MV-4-11 (cell line): ENCODE measurements at places on chromosomes 1 and 21.

DNA sequence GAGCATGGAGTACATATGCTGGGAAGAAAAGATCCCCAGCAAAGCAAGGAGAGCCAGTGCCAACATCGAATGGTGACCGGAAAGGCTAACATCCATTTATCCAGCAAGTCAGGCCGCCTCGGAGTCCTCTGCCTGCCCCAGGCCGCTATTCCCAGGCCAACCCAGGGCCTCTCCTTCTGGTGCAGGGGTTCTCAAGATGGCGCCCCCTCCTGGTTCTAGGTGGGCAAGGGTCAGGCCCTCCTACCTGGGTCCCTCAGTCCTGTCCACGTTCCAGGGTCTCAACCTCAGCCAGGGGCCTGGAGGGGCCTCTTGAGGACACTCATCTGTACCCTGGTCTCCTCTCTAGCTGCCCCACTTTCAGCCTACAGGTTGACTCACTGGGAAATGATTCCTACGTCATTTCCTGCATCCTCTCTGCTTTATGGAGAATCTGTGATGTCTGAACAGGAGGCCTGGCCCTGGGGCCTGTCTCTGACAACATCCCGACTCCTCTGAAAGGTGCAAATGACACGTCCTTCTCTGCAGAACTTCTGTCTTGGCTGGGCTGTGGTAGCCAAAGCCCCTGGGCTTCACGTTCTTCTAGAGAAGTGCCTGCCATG, 145.3 kb downstream of the PSMG1 start:
- no peak for DNase-seq

DNA sequence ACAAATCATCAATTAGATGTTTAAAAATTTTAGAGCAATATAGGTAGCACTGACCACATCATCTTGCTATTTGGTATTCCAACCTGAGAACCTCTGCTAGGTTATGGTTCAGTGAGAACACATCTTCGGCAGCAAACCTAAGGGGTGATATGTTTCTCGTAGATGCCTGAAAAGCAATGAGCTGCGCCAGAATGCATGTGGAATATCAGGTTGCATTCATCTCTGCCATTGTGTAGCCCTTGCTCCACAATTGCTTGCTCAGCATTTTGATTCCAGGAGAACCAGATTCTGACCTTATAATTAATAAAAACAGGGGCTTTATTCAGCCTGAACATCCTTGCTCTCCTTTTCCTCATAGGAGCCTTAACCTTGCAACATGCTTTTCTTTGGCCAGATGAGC, 408.1 kb downstream of the USH2A start:
- no peak for DNase-seq

DNA sequence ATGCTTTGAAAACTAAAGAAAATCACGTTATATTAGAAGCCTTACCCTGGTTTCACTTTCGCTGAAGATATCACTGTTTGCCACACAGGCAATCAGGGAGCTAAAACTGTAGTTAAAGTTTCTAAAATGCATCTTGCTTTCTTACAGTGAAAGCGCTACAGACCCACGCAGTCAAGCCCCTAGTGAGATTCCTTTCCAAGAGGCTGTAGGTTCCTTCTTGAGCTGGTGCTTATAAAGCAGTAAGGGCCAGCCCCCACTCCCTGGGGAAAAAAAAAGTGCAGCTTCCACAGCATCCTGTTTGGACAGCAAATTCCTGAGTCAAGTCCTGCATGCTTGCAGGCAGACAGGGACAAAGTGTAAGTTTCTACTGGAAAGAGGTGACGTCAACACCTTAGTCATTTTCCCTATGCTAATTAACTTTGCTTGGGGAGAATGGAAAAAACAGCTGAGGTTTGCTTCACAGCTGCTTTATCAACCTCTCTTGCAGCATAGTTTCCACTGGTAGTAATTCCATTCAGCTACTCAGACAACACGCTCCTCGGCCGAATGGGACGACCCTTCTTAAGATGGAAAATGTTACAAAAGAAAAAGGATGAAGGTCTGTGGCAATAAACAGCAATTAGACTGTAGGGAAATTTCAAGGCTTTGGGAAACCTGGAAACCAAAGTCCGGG, 14.7 kb upstream of the KCNE1 start:
- peak; percentile 36 for DNase-seq

GRCh38 chr1:192610112-192610889, 25.6 kb upstream of the RGS13 start:
- DNase-seq, result no peak

DNA sequence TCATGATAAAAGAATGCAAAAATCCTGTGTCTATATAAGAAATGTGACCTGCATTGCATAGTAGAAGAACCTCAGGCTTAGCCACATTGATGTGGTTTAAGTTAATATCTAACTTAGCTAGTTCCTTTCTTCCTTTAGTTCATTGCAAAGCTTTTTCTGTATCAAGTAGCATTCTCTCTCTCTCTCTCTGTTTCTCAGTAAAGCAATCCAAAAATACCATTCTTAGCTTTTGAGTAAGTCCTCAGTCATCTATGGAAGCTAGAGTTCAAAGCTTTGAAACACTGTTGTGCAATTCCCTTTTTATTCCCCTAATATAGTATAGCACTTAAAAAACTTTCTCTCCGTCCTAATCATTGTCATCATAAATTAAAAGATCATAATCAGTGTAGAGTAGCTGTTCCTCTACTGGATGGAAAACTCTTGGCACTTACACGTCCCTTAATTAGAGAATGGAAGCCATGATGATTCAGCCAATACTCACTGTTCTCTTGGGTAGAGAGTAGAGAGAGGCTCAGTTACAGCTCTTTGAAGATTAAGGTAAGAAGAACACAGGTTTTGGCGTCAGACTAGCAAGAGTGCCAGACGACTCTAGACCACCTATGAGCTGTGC, 350.3 kb upstream of the LYPLAL1 start:
- DNase-seq, result peak; percentile 58

- no peak for DNase-seq
Measured at GRCh38 chr1:66357021-66357420, 176.9 kb upstream of the SGIP1 start.

DNA sequence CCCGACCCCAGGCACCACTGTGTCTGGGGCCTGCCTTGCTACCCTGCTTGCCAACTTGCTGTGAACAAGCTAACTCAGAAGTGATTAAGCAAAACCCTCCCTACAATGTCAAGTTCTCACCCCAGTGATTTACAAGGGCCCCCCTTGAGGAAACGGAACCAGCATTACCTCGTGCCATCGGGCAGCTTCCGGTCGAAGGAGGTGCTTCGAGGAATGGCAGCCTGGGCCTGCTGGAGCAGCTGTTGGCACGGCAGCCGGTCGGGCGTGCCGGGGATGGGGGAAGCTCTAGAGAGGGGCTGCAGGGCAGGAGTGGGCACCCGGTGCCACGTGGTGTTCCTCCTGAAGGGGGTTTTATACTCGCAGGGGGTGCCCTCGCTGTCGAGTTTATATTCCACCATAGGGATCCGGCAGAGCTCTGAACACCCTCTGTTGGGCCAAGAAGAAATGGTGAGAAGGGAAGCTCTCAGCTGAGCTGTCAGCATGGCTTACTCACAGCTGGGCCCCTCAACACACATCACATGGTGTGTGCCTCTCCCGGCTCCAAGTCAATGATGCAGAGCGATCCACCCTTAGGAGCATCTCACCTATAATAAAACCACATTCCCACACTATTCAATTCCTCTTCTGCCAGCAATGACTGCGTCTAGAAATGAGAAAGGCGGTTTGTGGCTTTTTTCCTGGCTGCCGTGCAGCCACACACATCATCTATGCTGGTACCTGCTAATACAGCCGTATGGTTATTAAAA, 184.4 kb downstream of the SIPA1L2 start:
- DNase-seq, result no peak

DNA sequence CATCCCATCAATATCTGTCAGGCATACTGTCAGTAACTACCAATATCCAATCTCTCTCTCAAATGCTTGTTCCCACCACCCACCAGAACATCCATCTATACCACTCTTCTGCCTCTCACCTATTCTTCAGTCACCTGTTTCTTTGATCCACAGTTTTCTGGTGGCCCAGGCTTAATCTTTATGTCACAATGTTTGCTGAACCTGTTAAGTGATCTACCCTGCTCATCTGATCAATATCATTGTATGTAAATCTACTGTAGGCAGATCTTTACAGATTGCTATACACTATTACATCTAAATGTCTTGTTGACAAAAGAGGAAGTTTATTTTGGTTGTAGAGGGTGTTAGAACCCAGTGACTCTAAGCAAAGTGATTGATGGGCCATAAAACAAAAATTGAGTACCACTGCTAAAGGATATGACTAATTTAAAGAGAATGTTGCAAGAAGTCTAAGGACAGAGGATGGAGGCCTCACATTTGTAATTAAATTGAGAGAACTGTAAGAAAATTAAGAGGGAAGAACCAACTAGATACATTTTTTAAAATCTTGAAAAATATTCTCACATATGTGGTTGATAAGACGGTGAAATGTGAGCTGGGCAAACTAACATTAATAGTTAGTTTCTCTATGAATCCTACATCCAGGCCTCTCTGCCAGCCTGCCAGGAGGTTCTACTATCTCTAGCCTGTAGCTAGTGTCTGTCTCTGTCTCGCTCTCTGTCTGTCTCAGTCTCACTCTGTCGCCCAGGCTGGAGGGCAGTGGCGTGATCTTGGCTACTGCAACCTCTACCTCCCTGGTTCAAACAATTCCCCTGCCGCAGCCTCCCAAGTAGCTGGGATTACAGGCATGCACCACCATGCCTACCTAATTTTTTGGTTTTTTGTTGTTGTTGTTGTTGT, 34.1 kb downstream of the EGLN1 start:
- DNase-seq, result peak; percentile 74

GRCh38 chr1:114482585-114482984, 28.4 kb downstream of the TRIM33 start:
- DNase-seq, result peak; percentile 93

GRCh38 chr1:9196129-9197040, 38.2 kb upstream of the H6PD start:
- DNase-seq, result peak; percentile 89

DNA sequence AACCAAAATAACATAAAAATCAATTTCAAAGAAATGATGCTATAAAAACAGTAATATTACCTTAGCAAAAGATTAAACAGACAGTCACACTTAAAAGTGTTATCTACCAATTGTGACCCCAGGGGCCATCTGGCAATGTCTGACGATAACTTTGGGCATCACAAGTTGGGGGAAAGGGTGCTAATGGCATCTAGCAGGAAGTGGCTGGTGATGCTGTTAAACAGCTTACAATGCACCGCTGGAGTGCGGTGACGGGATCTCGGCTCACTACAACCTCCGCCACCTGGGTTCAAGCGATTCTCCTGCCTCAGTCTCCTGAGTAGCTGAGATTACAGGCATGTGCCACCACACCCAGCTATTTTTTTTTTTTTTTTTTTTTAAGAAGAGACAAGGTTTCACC, 27.6 kb downstream of the NUP133 start:
- DNase-seq, result no peak

DNA sequence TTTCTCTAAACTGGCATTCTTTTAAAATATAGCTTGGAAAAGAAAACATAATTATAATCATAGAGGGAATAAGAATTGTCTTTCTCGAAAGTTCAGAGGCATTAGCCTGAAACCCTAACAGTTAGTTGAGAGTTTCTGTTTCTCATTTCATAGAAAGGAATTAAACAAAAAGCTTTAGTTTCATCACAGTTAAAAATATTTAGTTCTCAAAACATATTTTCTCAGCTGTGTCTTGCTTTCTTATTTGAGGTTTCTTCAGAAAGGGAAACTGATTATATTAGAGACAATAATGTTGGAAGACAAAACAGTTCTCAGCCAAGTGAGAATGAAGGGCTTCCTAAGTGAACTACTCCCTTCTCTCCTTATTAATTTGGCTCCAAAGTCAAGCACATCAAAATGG, 75.4 kb upstream of the C1orf105 start:
- no peak for DNase-seq

DNA sequence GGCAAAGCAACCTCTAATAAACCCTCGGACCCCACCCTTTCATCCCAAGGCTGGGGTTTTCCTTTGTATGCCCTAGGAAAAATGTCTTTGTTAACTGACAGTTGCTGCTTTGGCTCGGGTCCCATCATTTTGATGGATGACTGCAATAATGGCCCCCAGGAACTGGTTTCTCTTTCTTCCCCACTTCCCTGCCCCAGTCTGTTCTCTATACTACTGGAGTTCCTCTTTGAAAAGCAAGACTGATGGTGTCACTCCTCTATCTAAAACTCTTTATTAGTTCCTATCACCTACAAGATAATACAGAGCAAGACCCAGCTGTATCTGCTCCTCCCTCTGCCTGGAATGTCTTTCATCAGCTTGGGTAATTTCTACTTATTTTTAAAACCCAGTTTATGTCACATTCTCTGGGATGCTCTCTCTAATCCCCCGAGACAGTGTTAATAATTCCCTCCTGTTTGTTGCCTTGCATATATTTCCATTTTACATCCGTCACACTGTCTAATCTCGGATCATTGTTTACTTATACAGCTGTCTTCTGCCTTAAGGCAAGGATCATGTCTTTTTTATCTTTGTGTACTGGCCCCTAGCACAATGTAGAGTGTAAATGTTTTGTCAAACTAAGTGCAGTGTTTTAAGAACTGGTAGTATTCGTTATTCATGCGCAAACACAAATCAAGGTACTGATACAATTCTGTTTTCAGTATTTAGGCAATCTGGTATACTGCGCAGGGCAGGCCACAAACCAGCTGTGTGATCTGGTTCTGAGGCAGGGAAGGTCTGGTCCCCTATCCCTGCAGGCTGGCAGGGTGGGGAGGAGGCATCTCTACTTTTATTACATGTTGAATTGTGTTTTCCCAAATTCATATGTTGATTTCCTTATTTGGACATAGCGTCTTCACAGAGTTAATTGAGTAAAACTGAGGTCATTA, 16.1 kb downstream of the SLAMF1 start:
- DNase-seq, result peak; percentile 53

DNA sequence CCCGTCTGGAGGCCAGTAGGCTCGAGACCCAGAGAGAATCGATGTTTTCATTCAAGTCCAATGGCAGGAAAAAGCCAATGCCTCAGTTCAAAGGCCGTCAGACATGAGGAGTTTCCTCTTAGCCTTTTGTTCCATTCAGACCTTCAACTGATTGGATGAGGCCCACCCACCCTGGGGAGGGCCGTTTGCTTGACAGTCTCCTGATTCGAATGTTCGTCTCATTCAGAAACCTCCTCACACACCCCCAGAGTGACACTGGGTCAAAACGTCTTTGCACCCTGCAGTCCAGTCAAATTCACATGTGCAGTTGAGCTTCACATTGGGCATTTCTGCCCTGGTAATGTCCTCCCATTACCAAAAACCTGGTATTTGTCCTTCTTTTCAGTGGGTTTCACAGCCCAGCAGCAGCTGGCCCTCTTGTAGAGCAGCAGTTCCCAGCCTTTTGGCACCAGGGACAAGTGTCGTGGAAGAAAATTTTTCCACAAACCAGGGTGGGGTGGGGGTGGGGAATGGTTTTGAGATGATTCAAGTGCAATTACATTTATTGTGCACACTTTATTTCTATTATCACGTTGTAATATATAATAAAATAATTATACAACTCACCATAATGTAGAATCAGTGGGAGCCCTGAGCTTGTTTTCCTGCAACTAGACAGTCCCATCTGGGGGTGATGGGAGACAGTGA, 40.1 kb downstream of the RSPH1 start:
- no peak for DNase-seq

- DNase-seq, result peak; percentile 53
Measured at GRCh38 chr21:42614811-42615351, 38.5 kb upstream of the PDE9A start.

- DNase-seq, result no peak
Measured at GRCh38 chr1:218211241-218211640, 73.9 kb upstream of the RRP15 start.
